ENCODE measurements at places on chromosomes 2 and 18. TPM values are rescaled to one million over a fixed set of nuclear protein-coding genes. Genes with fewer than 3 reads are reported as not detected.

- DNase-seq: no peak
Measured at GRCh38 chr2:165529130-165529529, 59.6 kb downstream of the CSRNP3 start.

- no peak for DNase-seq
Measured at GRCh38 chr2:167692936-167693335, 554.5 kb downstream of the STK39 start.

GRCh38 chr18:813172-814071 lies 1.4 kb upstream of the YES1 start:
- no peak for DNase-seq

GRCh38 chr2:10538224-10538894 lies 90.2 kb upstream of the ODC1 start:
- peak; percentile 78 for DNase-seq

GRCh38 chr2:177731384-177731783 lies 338.8 kb downstream of the AGPS start:
- no peak for DNase-seq

DNA sequence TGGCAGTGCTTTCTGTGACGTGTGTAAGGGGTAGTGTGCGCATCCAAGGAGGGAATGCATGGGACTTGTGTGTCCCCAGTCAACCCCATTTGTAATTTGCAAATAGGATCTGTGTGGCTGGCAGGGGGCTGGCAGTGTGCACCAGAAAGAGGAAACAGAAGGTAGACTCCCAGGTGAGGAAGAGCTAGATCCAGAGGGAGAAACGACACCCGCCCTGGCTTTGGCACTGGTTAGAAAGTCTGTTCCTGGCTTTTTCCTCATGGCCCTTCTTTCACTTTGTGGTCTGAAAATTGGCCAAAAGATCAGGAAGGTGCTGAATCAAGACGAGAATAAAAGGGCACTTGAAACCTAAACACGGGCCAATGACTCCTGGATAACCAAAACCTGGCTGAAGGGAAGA lies 33.3 kb downstream of the PRKCE start:
- no peak for DNase-seq

- DNase-seq: peak; percentile 23
Measured at GRCh38 chr2:238389988-238390589, 36.6 kb upstream of the ASB1 start.

- no peak for DNase-seq
Measured at GRCh38 chr18:79795446-79795845, 2.3 kb upstream of the KCNG2 start.

Gene AFTPH
- 21.9 TPM for total RNA-seq

GRCh38 chr2:86298411-86299390 lies 38.7 kb downstream of the REEP1 start:
- DNase-seq: no peak

GRCh38 chr18:47908592-47908991 lies 21.9 kb downstream of the SMAD2 start:
- no peak for DNase-seq

- DNase-seq: no peak
Measured at GRCh38 chr2:229378386-229378785, 107.3 kb upstream of the PID1 start.

Gene IL1R1
- 8.1 TPM for total RNA-seq

Gene LOXL3
- total RNA-seq: 14.2 TPM

- no peak for DNase-seq
Measured at GRCh38 chr18:22398464-22398863, 19.3 kb downstream of the CTAGE1 start.

All from IMR-90 (cell line).